ENCODE measurements at places on chromosomes 11 and 22.

DNA sequence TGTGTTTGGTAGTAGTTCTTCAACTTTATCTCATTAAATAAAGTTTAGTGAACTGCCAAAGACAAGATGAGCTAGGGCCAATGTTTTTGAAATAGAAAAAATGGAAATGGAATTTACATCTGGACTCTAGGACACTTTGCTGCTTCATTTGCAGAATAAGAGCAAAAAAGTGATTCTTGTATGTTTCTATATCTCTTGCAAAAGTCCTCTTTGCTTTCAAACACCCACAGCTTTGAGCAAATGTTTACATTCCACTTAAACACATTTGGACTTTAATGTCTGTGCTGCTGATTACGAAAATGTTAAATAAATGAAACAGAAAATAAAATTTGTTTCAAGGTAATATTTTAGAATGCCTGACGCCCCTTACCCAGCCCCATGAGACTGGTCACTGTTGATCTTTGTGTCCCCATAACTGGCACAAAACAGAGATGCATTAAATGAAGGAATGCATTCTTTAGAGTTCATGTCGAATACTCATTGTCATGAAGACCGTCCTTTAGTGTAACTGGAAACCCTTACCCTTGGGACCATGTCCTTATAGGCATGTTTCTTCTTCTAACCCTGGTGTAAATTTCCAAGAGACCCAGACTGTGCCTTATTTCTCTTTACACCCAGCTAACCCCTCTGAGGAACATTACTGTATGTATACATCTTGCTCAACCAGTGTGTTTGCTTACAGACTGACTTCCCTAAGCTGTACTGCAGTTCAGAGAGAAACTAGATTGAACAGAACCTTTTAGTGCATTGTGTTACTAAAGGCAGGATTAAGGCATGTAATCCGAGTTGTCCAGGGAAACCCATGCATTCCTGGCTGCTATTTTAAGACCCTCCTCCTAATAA lies 199.7 kb downstream of the NAV2 start:
- no peak for DNase-seq

DNA sequence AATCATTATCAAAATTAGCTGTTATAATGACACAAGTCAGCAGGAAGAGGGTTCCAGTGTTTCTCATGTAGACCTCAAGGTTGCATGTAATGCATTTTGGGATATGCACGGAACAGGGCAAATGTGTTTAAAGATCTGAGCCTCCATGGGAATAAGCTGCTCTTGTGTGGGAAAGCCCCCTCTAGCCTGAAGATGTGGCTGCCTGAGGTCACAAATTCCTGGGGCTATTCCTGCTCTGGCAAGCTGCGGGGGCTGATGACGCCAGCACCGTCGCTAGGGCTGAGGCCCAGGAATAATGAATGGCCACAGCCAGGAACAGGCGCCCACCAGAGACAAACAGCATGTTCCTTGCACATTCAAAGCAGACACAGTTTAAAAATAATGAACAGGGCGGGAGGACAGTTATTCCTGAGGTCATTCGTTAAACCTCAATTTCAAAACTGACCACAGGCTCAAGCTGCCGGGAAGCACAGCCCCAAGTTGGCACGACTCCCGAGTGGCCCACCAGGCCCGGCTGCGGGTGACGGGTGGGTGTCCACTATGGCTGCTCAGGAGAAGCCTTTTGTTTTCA lies 11.7 kb downstream of the OSBPL5 start:
- no peak for DNase-seq

DNA sequence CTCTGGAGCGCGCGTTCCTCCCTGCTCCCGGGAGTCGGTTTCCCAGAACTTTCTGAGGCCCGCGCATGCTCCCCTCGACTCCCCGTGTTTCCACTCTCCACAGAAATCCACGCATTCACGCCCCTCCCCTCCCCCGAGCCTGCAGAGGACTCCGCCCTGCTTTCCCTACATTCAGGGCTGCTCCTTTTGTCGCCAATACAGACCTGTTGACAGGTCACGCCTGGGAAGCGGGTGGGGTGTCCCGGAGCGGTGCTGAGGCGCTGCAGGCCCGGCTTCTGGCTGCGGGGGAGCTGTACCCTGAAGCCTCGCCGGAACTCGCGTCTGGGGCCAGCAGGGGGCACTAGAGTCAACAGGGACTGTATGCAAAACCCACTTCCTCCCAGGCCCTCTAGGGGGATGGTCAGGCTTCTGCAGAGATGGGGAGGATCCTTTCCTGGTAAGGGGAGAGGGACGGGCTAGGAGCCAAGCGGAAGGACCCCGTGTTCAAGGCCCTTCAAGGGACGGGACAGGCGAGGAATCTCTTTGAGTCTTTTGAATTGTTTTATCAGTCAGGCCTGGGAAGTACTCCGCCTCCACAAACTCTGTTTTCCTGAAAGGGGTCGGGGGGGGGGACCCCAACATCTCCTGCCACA lies at the start of gene PRAME:
Gene PRAME, minus strand, starts transcription at position 294 of the 632 bp plus-strand sequence. CDS start 2,433 bp downstream, outside the sequence.
- peak; percentile 63 for DNase-seq

- no peak for DNase-seq
These were observed 8.9 kb downstream of the MYH9 start for GRCh38 chr22:36378869-36379217.

DNA sequence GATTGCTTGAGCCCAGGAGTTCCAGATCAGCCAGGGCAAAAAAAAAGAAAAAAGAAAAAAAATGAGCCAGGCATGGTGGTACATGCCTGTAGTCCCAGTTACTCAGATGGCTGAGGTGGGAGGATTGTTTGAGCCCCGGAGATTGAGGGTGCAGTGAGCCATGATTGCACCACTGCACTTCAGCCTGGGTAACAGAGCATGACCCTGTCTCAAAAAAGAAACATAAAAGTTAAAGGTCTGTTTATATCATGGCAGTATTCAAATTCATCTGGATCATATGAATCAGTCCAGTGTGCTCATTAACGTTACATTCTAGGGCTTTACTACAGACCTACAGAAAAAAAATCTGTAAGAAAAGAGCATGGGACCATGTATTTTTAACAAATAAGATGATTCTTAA lies 13.9 kb downstream of the HSD17B12 start:
- DNase-seq, result no peak

- no peak for DNase-seq
These were observed 52.8 kb downstream of the MN1 start for GRCh38 chr22:27748751-27749191.

DNA sequence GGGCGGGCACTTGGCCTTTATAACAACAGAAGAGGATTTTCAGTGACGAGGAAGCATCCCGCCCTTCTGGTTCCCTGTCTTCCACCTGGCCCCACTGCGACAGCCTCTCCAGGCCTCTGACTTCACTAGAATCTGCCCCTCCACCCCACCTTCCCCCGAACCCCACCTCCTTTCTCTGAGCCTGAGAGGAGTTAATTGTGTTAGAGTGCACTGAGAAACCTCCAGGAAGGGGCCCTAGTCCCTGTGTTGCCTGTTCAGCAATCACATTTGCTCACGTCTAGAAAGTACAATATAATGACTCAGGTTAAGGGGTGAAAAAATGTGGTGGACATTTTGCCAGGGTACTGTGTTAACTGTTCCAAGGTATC lies 38.8 kb downstream of the PTPRJ start:
- no peak for DNase-seq

- no peak for DNase-seq
These were observed 29.2 kb downstream of the ALG12 start for GRCh38 chr22:49889071-49889470.

- no peak for DNase-seq
These were observed 44.9 kb upstream of the ARFGAP3 start for GRCh38 chr22:42901790-42902508.

Data from T-cell (primary cell).